Activated CD8-positive, alpha-beta memory T cell treated with anti-CD3 and anti-CD28 coated beads for 4 hours (primary cell): ENCODE measurements at places on chromosomes 16 and 17.

DNA sequence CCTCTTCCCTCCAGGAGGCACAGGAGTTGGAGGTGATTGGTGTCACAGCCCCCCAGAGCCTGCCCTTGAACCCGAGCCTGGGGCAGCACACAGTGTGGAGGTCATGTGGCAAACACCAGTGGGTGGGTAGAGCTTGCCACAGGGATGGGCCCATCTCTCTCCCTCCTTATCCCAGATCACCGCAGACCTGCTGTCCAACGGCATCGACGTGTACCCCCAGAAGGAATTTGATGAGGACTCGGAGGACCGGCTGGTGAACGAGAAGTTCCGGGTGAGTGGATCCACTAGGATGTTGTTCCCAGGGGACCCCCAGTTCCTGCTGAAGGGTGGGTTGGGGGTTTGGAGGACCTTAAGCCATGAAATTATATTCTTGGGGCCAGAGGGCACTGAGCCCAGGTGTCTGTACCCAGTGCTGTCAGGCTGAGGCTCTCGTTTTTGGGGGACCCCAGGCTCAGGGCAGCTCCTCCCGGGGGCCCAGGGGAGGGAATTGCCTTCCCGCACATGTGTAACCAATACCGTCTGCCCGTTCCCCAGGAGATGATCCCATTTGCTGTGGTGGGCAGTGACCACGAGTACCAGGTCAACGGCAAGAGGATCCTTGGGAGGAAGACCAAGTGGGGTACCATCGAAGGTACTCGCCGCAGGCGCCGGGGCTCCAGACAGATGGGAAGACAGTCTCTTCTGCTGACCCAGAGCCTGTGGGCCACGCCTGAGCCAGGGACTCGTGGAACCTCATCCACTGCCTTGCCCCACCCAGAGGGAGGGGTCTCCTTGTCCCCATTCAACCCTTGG is 351.9 kb downstream of the SEC14L1 start:
- no peak for DNase-seq

GRCh38 chr16:69035375-69035774 is 70.1 kb upstream of the HAS3 start:
- no peak for DNase-seq

- no peak for DNase-seq
Observed at GRCh38 chr17:63927464-63928171, 4.5 kb downstream of the CD79B start.

GRCh38 chr17:42519546-42520491 is 16.2 kb upstream of the NAGLU start:
- no peak for DNase-seq

DNA sequence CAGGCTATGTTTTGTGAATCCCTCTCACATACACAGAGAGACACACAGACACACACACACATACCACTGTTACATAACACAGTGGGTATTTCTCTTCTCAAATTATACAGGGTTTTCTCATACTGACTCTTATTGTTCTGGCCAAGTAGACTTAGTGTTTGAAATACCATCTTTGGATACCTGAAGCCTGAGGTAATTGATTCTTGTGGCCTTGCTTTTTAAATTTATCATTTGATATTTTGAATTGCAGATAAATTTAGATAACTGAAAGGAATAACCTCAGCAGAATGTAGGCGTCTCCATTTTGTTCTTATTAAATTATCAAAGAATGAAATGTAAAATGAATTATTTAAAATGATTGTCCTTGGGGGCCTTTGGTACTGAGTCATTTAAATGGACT is 223.8 kb downstream of the LGALS9B start:
- DNase-seq = no peak

DNA sequence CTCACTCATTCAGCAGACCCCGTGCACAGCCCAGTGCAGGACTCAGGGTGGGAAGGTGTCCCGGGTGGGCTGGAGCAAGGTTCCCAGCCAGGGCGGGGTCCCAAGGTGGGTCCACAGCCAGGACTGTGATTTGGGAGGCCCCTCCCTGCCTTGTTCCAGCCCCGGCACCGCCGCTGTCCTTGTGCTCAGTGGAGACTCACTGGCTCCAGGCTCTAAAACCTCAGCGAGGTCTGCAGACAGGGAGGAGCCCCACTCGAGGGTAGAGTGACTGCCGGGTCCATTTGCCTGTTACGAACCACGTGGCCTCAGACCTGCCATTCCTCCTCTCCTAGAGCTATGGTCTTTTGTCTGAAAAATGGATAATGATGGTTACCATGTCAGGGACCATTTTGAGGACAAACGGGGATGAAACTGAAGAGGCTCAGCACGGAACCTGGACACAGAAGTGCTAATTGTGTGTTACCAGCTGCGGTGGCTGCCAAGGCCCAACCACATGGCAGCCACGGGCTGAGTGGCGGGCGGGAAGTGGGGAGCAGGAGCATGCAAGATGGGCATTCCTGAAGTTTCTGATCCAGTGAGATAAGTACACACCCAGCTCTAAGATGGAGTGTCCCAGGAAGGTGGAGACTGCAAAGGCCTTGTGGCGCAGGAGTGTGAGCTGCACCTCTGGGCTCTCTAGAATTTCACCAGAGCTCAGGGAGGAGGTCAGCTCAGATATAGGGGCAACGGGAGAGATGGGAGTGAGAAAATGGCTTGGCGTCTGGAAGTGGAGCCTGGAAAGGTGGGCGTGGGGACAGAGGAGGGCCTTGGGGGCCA is 317.6 kb downstream of the SEC14L1 start:
- no peak for DNase-seq

GRCh38 chr17:71546419-71546818 is 574.4 kb upstream of the SOX9 start:
- no peak for DNase-seq

DNA sequence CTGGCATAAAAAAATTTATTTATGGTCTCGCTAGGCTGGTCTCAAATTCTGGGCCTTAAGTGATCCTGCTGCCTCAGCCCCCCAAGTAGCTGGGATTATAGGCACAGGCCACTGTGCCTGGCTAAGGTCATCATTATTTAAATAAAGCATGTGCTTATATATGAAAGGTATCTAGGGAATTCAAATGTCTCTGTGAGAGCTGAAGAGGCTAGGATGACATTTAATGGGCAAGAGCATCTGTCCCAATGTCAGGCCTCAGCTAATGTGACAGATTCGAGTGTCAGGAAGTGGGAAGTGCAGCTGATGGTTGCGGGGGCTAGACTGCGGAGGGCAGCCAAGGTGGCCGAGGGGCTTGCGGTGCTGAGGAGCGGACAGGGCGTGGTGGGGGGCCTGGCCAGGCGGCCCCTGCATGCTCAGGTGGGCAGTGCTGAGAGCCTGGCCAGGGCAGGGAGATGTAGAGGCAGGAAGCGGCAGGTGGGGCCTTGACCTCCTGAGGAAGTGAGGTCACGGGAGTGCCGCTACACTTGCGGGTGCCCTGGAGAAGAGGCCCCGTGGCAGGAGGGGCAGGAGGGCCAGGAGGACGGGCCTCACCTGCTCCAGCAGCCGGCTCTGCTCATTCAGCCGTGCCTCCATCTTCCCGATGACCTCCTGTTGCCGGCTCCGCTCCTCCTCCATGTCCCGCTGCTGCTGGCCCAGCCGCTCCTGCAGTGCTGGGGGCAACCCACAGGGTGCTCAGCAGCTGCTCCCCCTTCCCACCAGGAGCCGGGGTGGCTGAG is 12.6 kb upstream of the MRPL38 start:
- DNase-seq = no peak

DNA sequence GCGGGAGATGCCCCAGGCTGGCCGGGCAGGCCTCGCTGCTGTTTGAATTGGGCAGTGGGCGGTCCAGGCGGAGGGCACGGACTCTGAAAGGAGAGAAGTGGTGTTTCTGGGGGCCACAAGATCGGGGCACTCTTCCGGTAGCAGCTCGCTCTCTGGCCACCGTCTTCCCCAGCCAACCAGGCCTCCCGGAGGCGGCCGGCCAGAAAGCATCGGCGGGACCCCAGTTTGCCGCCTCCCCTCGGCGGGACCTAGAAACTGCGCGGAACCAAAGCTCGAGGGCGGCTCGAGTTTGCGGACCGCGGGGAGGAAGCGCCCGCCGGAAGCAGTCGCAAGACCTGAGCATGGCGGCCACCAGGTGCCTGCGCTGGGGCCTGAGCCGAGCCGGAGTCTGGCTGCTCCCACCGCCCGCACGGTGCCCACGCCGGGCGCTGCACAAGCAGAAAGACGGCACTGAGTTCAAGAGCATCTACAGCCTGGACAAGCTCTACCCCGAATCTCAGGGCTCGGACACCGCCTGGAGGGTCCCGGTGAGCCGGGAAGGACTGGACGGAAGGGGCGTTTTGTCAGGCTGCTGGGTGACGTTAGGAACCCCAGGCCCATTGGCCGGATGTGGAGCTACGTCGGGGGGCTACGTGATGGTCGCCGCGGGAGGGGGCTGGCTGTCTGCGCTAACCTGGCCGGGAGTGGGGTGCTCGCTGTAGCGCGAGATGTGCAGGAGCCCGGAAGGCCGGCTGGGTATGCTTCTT is at the start of gene MRPL58:
MRPL58 (plus strand) TSS at position 325 of the 746 bp plus-strand sequence; CDS start at position 342, 17 bp downstream.
- peak; percentile 63 for DNase-seq

GRCh38 chr16:65476448-65476955 is 354.6 kb upstream of the CDH11 start:
- DNase-seq = no peak

GRCh38 chr17:77493901-77494663 is 353.3 kb downstream of the SEC14L1 start:
- DNase-seq = no peak

GRCh38 chr16:70553645-70554044 is 30.0 kb downstream of the SF3B3 start:
- no peak for DNase-seq

GRCh38 chr17:52030052-52030451 is 128.5 kb downstream of the CA10 start:
- no peak for DNase-seq
